Activated CD4-positive, alpha-beta T cell treated with anti-CD3 and anti-CD28 coated beads, Interleukin-2, amount 50 U/mL, for 24 hours (primary cell): ENCODE measurements at places on chromosomes 5 and 9.

- no peak for DNase-seq
These were observed 22.0 kb upstream of the RAD23B start for GRCh38 chr9:107261106-107261505.

DNA sequence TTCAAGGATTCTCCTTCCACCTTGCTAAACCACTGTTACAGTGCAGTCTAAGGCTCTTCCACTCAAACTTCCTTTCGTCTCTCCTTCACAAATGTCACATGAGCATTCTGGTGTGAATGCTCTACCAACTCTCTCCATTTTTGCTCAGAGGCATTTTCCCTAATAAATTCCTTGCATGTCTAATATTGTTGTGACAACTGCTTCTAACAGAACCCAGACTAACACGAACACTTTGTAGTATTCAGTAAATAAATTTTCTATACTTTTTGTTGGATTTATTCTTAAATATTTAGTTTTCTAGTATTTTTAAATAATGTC, 24.0 kb downstream of the RAPGEF6 start:
- DNase-seq: no peak

GRCh38 chr9:131255676-131256197, 20.6 kb downstream of the FAM78A start:
- DNase-seq: no peak

DNA sequence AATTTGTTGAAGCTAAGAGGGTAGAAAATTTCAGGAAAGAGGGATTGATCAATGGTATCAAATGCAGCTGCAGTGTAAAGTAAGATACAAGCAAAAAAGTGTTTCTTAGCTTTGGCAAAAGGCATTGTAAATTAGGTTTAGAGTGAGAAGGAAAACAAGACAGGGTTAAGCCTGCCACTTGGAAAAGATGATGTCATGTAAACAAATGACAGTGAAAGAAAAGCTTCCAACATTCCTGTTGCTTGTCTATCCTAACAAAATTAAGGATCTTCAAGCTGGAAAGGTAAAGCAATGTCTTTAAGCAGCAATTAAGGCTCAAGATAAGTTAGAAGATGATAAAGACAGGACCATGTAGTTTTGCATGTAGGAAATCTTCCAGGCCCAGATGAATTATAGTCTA, 139.1 kb upstream of the PPP2R2B start:
- no peak for DNase-seq

DNA sequence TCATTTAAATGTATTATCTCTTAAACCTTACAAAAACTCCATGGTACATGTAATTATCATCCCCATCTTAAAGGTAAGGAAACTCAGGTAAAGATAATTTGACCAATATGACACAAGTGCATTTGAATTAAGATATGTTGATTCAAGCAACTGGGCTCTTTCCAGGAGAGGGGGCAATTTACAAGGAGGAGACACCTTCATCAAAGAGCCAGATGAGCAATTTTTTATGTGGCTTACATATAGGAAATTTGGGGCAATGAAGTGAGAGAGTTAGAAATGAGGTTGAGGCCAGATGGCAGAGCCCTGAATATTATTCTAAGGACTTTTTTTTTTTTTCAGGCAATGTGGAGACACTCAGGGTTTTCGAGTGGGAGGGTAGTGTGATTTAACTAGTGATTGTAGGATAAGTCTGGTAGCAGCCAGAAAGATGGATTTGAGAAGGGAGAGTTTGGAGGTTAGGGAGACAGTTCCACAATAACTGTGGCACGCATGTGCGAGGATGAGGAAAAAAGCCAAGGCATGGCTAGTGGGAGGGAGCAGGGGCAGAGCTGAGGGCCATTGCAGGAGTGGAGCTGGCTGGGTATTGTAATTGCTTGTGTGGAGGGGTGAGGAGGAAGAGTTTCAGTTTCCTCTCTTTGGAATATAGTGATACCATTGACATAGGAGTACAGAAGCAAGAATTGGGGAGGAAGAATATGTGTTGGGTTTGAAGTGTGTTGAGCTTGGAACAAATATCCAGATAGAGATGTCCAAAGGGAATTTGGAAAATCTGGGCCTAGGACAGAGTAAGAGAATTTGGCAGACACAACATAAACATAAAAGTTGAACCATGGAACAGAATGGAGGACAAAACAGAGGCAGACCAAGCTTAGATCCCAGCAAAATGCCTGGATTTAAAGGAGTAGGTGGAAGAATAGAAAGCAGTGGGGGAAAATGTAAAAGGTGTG, 72.0 kb downstream of the ACTBL2 start:
- no peak for DNase-seq

DNA sequence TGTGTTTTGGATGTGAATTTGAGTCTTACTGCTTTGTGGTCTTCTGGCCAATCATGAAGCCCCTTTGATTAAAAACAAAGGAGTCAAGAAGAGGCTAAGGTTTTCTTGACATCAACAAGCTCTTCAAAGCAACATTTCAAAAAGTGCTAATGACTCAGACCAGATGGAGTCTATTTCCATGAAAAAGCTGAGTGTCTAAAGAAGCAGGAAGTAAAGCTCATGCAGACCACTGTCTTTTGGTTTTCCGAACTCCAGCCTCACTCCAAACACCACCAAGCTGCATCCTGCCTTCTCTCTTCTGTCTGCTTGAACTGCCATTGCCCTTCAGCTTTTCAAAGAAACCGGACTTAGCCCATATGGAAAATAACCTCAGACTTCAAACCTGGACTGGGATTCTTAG, 115.2 kb downstream of the PRDM6 start:
- no peak for DNase-seq

DNA sequence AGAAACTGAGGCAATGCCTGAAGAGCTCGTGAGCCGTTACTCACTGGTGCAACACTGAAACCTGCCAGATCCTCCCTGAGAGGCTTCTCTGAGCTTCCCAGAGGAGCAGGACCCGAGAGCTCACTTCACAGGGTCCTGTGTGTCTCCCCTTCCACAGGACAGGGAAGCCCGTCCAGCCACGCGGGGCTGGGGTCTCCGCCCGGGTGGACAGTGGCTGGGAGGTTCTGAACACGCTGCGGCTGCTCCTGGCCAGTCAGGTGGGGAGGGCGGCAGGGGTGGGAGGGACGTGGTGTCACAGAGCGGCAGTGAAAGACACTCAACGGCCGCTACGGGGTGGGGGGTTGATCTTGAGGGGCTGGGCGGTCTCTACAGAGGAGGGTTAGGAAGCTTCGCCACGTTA, 290 bp upstream of the ZDHHC11 start:
- no peak for DNase-seq

- peak; percentile 36 for DNase-seq
These were observed 154.0 kb downstream of the PIK3R1 start for GRCh38 chr5:68369457-68370125.

DNA sequence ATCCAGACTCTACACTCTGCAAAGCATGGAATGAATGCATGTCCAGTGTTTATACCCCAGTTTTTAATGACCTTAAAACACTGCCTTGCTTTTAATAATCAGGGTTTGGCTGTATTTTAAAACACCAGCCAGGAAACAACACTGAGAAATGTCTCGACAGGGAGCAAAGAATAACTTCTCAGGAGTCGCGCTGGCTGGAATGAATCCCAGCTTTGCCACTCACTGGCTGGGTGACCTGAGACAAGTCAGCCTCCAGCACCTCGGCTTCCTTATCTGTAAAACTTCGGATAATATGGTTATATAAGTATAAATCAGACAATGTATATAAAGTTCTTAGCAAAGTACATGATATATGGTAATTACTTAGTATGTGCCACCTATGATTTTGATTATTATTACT, 505.0 kb downstream of the SPOCK1 start:
- no peak for DNase-seq

DNA sequence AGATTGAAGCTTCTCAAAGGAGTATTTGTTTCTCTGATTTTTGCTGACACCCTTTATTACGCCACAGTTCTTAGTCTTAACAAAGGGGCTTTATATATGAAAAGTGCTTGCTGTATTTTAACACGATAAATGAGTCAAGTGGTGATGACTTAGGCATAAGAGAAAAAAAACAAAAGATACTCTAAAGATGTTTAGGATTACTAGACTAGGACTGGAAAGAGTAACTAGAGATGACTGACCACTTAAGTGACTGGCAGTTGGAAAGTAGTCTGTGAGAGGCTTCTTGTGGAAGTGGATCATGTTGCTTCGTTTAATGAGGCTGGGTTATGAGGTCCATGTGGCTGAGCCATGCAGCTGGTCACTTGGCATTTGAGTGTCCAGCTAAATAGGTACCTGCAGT, 69.4 kb upstream of the ACTBL2 start:
- no peak for DNase-seq

- no peak for DNase-seq
These were observed 59.0 kb upstream of the PALM2AKAP2 start for GRCh38 chr9:109721001-109721400.

- no peak for DNase-seq
These were observed 51.2 kb downstream of the SGCD start for GRCh38 chr5:156378159-156378558.

- DNase-seq: no peak
These were observed 164.3 kb downstream of the MTRR start for GRCh38 chr5:8033261-8033660.

DNA sequence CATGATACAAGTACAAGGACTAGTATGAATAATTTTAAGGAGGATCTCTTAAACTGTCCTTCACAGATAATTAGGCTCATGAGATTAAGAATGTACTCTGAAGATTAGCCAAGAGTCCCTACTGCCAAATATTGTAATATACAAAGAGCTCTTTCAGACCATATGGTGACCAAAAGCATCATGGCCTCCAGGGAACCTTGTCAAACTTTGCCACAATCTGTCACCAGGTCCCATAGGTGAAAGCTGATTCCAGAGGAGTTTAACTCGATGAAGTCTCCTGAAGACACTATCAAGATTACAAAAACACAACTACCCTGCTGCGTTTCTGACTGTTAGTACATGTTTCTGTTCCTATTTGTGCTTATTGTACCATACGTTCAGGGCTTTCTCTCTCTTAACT, 395.4 kb upstream of the ITGA1 start:
- no peak for DNase-seq

- DNase-seq: no peak
These were observed 997.7 kb downstream of the PTPRD start for GRCh38 chr9:9615086-9615485.

DNA sequence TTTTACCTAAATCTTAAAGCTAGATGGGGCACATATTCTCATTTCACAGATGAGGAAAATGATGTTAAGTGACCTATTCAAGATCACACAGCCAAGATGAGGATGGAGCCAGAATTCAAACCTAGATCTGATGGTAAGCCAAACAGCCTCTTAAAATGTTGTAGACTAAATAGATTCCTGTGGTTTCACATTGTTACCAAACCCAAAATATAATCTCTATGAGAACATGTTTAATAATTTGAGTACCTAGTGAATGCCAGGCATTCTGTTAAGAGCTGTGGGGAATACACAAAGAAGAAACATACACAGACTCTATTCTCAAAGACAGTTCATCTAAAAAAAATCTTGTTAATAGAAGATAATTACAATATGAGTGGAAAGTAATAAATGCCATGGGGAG, 25.2 kb downstream of the HOMER1 start:
- no peak for DNase-seq

GRCh38 chr5:150122158-150122510, 33.5 kb downstream of the PDGFRB start:
- DNase-seq: no peak

DNA sequence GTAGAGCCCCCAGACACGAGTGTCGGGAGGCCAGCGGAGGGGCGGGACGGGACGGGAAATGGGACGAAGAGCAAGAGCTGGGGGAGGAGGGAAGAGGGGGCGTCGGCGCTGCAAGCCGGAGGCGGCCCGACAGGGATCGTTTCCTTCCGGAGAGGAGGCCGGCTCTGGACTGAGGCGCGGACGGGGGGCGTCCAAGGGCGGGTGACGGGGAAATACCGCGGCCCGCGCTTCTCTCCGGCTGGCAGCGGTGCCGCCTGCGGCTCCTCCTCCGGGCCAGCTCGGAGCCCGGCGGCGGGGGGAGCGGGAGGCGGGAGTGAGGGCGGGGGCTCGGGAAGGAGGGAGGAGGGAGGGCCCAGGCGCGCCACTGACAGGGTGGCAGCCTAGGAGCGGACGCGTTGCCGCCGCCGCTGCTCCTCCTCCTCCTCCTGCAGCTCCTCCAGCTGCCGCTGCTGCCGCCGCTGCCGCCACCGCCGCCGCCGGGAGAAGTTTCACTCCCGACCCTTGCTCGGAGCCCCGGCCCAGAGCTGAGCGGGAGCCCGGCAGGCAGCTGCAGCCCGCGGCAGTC, at the start of gene CHSY3:
TSS of gene CHSY3 (plus strand) at position 364 of the 565 bp plus-strand sequence.
- no peak for DNase-seq

DNA sequence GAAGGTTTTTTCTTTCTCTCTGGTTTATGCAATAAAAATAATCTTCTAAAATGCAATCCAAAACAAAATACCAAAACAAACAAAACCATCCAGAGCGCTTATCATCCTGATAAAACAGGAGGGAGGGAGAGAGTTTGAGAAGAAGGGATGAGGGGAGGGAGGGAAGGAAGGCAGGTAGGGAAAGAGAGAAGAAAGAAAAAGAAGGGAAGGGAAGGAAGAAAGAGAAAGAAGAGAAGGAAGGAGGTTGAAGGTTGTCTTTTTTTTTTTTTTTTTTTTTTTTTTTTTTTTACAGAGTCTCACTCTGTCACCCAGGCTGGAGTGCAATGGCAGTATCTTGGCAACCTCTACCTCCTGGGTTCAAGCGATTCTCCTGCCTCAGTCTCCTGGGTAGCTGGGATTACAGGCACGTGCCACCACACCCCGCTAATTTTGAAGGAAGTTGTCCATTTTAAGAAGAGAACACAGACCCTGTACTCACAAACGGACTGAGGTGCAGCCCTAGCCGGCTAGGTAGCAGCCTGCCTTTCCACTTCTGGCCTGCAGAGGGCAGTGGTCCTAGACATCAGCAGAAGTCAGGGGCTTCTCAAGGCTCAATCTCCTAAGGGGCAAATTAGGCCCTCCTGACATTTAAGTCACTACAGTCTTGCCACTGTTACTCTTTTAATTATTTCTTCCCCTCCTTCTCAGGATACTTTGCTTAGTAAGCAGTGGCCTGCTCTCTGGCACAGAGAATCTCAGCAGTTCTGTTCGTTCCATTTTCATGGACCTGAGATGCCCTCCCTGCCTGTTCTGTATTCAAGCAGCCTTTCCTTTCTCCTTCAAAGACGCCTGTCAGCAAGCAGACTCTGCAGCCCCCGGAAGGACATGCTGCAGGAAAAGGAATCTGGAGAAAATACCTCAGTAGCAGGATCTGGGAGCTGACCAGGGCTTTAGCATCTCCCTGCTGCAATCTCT, 76.4 kb downstream of the EPB41L4B start:
- DNase-seq: peak; percentile 45

DNA sequence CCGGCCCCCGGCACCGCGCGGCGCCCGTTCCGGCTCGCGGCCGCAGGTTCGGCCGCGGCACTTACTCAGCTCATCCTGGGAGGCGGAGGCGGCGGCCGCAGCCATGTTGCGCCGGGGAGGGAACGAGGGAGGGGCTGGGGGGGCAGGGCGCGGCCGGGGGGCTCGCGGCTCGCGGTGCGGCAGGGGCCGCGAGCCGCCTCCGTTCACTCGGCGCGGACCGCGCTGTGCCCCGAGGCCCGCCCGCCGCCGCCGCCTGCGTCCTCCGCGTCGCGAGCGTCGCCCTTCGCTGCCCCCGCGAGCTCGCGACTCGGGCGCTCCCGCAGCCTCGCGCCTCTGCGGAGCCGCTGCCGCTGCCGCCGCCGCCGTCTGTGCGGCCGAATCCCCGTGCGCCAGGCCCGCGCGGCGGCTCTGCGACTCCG, 735 bp downstream of the ECPAS start:
- DNase-seq: no peak

- no peak for DNase-seq
These were observed 48.3 kb upstream of the HRH2 start for GRCh38 chr5:175609526-175609925.
